Stimulated activated CD8-positive, alpha-beta memory T cell treated with anti-CD3 and anti-CD28 coated beads, Interleukin-4, amount 100 ng/mL, for 1 hour (primary cell): ENCODE measurements at places on chromosomes 3 and 15.

DNA sequence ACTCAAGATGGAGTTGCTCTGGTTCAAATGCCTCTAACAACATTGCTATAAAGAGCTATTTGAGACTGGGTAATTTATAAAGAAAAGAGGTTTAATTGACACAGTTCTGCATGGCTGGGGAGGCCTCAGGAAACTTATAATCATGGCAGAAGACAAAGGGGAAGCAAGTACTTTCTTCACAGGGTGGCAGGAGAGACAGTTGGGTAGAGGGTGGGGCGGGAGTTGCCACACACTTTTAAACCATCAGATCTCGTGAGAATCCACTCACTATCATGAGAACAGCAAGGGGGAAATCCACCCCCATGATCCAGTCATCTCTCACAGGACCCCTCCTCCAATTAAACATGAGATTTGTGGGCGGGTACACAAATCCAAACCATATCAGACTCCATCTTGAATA is 30.7 kb downstream of the MAP2K5 start:
- DNase-seq: no peak

DNA sequence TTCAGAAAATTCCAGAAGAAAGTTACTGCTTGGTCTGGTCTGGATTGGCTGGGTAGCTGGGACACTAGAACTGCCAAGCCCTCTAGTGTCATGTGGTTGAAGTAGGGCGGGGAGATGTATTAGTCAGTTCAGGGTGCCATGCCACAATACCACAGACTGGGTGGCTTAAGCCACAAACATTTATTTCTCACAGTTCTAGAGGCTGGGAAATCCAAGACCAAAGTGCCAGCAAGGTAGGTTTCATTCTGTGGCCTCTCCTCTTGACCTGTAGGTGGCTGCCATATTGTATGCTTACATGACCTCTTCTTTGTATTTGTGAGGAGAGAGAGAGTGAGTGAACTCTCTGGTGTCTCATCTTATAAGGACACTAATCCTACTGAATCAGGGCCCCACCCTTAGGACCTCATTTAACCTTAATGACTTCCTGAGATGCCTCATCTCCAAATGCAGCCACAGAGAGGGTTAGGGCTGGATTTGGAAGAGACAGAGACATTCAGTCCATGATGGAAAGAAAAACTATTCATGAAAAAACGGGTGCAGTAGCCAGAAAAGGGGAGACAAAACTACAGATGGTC is 18.1 kb upstream of the ZSCAN2 start:
- DNase-seq: no peak

- no peak for DNase-seq
Measured at GRCh38 chr15:96896766-96897165, 566.3 kb downstream of the NR2F2 start.

- no peak for DNase-seq
Measured at GRCh38 chr15:82875411-82876003, 66.1 kb downstream of the WHAMM start.

DNA sequence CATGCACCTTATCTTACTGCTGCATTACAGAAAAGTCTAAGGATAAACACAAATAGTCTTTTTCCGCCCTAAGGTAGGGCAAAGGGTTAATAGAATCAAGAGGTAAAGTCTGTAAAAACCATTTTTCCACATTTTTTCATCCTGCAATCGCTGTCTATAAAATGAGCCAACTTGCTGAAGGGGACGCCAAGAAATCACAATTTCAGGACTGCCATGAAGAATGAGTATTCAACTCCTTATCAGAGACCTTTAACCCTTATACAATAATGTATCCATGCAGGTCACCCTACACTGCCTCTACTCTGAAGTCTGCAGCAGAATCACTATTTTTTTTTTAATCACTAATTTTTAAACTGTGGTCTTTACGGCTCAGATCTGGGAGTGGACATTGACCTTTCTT is 1.1 kb upstream of the DNAJC13 start:
- DNase-seq: no peak

GRCh38 chr3:38586546-38587520 is 62.7 kb downstream of the SCN5A start:
- no peak for DNase-seq

DNA sequence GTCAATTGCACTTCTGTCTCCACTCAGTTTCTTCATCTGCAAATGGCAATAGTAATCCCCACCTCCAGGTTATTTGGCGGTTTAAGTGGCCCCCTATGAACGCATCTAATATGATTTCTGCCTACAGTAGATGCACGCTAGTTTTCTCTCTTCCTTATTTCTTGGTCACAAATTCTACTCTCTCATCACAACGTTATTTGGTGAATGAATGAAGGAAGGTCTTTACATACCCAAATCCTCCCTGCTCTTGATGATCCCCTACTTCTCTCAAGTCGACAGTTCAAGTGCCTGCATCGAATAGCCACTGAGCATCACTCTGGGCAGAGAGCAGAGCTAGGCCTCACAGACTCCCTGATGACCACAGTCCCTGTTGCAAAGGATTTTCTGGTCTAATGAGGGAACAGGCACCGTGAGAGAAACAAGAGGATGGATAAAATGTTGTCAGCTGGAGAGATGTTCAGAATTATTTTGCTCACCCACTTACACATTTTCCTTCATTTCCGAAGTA is 181.2 kb upstream of the SMAD3 start:
- DNase-seq: no peak

- DNase-seq: no peak
Measured at GRCh38 chr3:195116407-195117185, 154.4 kb downstream of the XXYLT1 start.

DNA sequence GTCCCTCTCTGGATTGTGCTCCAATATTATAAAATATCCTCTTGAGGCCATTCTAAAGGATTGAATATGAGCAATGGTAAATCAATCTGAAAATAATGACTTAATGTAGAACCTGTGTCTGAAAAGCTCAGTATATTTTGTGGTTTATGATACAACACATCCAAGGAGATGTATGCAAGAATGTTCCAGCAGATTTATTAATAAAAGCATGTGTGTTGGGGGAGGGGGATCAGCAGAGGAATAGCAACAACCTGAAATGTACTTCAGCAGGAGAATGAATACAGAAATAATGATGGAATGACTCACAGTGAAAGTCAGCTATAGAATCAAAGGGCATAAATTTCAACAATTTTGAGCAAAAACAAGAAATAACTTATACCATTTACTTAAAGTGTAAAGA is 56.7 kb upstream of the NUDT16 start:
- DNase-seq: no peak

- no peak for DNase-seq
Measured at GRCh38 chr3:153036846-153037245, 125.2 kb upstream of the RAP2B start.

DNA sequence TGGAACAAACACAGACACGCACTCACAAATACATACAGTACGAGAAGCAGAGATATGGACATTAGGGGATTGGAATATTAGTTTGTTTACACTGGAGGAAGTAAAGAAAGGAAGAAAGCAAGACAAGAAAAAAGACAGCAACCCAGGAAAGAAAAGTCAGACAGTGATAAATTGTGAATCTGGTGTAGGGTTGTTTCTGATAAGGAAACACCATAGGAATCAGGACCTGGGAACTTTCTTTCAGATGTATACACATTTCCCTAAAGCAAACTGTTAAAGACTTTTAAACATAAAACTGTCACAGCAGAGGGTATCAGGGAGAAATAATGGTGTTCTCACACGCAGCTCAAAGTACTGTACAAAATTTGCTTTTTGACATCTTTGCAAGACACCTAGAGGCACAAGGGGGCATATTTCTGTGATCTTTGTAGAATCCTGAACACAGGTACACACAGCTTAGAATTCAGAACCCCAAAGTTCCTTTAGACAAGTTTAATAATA is 153.7 kb downstream of the TUSC7 start:
- DNase-seq: no peak

- DNase-seq: no peak
Measured at GRCh38 chr15:71121442-71121841, 6.2 kb downstream of the THSD4 start.

GRCh38 chr3:99903869-99904268 is 86.2 kb downstream of the CMSS1 start:
- no peak for DNase-seq
